ENCODE measurements at places on chromosomes 11 and 22.
A peak's percentile ranks its signal among the peaks of the same experiment; 100 is the strongest.

DNA sequence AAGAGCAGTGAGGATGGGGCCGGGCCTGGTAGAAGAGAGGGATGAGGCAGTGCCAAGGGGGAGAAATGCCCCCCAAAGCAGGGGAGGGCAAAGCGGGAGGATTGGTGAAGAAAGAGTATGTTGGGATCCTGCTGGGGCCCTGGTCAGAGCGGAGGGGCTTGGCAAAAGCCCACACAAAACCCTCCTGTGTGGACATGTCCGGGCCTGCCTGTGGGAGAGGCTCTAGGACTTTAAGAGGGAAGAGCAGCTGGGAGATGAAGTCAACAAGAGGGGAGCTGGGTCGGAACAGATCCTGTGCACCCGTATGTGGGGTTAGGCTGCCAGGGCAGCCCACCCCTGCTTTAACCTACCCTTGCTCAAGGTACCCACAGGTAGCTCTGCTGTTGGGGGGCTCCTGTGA is 25.8 kb downstream of the ART5 start:
- no peak for DNase-seq

- no peak for DNase-seq
These were observed 165.1 kb downstream of the DBX1 start for GRCh38 chr11:19995145-19995544.

DNA sequence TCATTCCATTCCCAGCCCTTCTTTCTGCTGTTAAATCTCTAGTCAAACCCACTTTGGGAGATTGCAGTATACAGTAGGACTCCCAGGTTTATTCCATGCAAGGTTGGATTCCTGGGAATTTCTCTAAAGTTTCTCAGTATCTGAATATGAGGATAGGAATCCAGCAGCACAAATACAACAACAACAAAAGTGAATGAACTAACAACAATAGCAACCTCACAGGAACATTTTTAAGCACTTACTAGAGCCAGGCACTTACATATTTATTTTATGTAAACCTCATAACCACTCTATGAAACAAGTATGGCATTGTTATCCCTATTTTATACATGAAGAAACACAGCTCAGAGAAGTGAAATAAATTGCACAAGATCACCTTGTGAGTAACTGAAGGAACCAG is 1.9 kb downstream of the MMP7 start:
- no peak for DNase-seq

DNA sequence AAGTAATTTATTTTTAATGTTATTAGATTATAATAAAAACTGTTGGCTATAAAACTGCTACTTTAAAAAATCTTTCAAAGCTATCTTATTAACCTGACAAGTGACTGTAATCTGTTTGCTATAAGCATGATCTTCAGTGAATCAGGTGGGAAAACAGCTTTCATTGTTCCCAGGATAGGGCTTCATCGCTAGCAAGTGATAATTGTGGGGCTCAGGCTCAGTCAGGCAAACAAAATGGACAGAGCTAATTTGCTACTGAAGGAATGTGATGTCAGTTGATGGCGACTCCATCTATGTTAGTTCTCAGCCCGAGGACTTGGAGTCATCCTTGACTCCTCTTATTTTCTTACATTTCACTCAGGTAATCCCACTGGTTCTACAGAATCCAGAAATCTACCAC is 125.0 kb downstream of the RASSF10 start:
- no peak for DNase-seq

DNA sequence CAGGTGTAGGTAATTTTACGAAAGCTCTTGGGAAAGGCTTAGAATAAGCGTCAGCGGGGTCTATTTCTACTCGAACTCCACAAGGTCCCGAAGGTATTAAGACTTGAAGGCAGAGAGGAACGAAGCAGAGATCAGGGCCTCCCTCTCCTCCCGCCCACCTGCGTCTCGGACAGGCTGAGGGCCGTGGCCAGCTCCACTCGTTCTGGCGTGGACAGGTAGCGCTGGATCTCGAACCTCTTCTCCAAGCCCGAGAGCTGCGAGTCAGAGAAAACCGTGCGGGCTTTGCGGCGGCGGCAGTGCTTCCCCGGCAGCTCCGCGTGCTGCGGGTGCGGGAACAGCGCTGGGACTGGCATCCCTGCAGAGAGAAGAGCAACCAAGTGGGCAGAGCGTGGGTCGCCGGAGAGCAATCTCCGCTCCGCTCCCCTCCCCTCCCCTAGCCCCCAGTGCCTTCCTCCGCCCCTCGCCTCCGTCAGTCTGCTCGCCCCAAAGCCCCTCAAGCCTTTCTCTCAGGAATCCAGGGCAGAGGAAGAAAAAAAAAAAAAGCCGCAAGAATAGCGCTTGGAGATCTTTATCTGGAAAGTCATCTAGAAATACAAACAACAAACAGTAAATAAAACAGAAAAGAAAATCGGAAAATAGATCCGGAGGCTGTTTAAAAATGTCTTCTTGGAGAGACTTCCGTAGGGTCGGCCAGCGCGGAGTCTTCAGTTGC is 2.4 kb downstream of the BSX start:
- DNase-seq: no peak

DNA sequence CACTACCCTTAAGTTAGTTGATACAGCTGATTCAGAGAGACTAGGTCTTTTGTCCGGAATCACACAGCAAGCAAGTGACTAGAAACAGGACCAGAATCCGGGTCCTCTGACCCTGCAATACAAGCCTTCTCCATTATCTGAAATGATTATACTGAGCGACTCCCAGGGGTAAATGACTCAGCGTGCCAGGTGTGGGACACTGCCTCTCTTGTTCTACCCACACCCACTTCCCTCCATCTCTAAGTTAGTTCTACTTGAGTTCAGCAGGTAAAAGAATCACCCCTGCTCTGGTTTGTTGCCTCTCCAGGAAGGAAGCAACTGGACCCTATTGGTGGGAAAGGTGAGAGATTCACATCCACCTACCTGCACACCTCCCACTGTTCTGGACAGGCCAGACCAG is 156.9 kb downstream of the DBX1 start:
- no peak for DNase-seq

- DNase-seq: no peak
These were observed at the start of gene GNAZ for GRCh38 chr22:23070418-23071229. TSS of gene GNAZ (plus strand) at chr22:23070519. CDS start at chr22:23095696, 25,177 bp downstream.

- no peak for DNase-seq
These were observed 288.4 kb upstream of the CCDC90B start for GRCh38 chr11:83574519-83574918.

DNA sequence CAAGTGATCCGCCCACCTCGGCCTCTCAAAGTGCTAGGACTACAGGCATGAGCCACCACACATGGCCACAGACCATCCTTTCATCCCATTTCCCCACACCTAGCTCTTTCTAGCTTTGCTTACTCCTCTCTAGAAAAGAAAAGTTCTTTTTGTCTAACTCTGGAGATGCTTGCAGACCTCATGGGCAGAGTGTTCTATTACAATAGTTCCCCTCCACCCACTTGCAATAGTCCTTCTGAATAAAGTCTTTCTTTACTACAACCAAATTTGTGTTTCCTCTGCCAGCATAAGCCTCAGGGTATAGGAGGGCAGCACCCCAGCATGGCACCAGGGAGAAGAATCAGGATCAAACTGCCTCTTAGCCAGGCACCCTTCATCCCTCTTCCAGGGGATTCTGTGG is 18.8 kb upstream of the RTL6 start:
- no peak for DNase-seq

DNA sequence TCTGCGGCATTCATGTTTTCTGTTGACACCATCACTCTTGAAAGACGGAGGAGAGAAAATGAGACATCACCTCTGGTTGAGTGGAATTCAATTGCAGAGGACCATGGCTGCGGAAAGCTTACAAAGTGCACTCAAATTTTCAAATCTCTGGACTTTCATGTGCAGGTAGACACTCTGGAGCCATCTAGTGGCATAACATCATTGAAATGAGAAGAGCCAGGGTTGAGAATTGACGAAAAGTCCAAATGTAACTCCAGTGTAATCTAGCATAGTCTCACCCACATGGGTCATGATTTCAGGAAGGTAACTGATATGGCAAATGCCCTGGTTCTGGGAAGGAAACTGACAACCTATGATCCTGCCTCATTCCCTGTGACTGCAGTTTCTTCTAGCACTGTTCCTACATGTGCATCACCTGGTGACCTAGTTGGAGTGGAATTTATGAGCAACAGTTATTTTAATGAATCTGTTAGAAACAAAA is 687.8 kb downstream of the KCNA4 start:
- peak; percentile 9 for DNase-seq

DNA sequence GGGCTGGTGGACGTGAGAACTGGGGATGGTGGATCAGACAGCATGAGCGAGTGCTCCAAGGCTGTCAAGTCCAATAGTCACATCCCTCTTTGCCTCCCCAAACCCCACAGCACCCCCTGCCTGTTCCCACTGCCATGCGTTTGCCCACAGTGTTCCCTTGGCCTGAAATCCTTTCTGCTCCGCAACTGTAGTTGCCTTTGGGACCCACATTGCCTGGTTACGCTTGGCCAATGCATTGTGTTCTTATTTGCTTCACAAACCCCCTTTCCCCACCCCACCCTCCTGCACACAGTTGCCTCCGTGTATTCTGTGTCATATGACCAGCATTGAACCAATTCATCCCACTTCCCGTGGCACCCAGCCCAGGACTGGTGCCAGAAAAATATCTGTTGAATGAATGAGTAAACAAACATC is 2.1 kb upstream of the KIAA0930 start:
- peak; percentile 91 for DNase-seq

DNA sequence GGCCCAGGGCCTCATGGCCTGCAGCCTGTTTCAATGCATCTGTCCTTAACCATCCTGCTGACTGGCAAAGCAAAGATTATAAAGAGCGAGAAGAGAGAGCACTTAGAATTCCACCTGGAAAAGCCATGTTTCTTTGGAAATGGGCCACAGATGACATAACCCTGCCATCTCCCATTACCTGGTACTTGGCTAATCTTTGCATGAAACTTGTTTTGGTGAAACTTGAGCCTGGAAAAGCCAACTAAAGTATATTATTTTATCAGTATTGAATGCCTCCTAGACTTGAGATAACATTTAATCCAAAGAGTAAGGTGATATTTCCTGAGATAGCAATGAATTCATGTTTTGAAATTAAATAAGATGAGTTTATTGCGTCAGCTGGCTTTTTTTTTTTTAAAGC is 72.6 kb downstream of the NAV2 start:
- no peak for DNase-seq

DNA sequence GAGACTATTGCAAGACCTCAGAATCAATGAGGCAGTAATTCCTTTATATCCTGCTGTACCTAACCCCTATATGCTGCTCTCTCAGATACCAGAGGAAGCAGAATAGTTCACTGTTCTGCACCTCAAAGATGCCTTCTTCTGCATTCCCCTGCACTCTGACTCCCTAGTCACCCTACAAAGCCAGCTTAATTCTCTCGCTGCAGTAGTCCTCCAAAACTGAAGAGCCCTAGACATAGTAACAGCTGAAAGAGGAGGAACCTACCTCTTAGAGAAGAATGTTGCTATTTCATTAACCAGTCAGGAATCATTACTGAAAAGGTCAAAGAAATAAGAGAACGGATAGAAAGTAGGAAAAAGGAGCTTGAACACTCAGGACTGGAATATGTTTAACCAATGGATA is 49.3 kb downstream of the PRSS23 start:
- no peak for DNase-seq

DNA sequence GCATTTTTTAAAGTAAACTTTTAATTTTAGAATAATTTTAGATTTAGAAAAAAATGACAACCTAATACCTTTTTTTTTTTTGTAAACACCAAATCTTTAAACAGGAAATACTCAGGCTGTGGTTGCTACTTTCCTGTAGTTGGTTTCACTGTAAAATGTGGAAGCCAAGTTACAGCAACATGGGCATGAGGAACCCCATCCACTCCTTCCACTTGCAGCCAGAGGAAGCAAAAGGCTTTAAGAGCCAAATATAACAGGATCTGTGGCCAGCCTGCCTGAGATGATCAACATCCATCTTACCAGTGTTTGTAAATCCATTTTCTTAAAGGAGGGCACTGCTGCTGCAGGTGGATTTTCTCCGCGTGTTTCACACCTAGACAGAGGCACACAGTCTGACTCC is 66.2 kb downstream of the TNRC6B start:
- no peak for DNase-seq

DNA sequence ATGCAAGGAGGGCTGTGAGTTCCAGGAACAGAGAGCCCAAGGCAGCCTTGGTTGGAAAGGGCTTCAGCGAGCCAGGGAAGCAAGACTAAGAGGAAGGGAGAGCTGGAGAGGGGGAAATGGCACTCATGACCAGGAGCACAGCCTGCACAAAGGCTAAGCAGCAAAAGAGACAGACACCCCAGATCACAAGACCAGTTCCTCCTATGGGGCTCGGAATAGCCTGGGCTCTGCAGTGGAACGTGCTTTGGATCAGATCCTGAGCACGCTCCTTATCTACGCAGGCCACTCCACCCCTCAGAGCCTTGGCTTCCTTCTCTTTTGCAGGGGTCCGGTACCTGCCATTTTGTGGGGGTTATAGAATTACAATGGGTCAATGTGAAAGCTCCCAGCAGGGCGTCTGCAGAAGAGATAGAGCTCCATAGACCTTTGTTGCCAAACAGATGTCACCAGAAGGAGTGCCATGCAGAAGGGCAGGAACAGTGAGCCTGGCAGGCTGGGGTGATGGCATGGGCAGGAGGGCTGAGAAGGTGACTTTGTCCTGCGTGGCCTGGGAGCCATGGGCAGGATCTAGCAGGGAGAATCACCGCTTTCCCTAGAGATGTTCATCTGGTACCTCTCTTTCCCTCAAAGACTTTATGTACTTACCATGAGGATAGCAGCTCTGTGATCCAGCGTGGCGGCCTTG is 33.8 kb downstream of the ZC3H7B start:
- DNase-seq: no peak

DNA sequence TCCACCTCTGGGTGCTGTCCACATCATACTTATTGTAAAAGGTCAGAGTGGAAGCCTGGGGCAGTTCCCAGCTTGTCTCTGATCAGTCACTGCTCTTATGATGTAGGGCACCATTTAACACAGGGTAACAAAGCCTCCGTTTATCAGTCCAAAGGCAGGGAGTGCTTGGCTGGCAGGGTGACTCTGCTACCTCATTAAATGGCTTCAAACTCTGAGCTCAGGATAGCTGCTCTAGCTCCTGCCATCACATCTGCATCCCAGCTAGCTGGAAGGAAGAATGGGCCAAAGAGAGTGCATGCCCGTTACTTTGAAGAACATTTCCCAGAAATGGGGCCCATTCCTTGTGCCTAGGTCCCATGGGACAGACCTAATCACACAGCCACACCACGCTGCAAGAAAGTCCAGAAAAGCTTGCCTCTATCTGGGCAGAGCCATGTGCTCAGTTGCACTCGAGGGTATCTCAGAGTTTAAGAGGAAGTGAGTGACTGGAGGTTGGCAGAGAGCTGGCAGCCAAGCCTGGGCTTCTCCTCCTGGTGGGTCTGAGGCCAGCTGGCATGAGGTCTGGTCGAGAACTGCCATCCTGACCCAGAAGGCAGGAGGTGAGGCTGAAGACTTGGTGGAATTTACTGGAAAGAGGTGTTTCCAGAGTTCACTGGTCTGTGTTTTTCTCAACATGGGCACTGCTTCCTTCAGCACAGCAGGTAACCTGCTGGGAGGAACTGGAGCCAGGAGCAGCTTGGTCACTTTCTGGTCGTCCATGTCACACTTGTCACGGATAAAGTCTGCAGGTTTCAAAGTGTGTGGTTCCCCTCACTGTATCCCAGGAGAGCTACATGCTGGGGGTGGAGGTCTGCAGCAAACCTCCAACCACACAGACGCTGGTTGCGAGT is 935.7 kb downstream of the BRD1 start:
- DNase-seq: no peak

Measured in NCI-H2081 (cell line).